T-helper 17 cell (primary cell): ENCODE measurements at places on chromosomes 12 and 14. TPM values are rescaled to one million over a fixed set of nuclear protein-coding genes. Genes with fewer than 3 reads are reported as not detected.

- no peaks in the 10 kb centered on the region for H3K27me3 ChIP-seq
- H3K27ac ChIP-seq, result no peak overlapping the region
- peaks cover 2% of the 10 kb centered on the region for H3K4me1 ChIP-seq
- H3K4me3 ChIP-seq, result no peak overlapping the region
These were observed 12.5 kb downstream of the HSD17B6 start for GRCh38 chr12:56775638-56776037.

- H3K4me3 ChIP-seq, result no peak overlapping the region
- no peak for DNase-seq
- peaks cover 74% of the 10 kb centered on the region for H3K27me3 ChIP-seq
These were observed 9.0 kb upstream of the KRT71 start for GRCh38 chr12:52561880-52562449.

GRCh38 chr14:38553586-38553985 lies 297.7 kb upstream of the CLEC14A start:
- no peaks in the 10 kb centered on the region for H3K27me3 ChIP-seq
- no peaks in the 10 kb centered on the region for H3K4me1 ChIP-seq
- H3K27ac ChIP-seq, result no peak overlapping the region
- DNase-seq, result no peak
- H3K36me3 ChIP-seq, result no peaks in the 10 kb centered on the region
- H3K4me3 ChIP-seq, result no peak overlapping the region

Gene RTN1
- total RNA-seq, result 3.4 TPM

DNA sequence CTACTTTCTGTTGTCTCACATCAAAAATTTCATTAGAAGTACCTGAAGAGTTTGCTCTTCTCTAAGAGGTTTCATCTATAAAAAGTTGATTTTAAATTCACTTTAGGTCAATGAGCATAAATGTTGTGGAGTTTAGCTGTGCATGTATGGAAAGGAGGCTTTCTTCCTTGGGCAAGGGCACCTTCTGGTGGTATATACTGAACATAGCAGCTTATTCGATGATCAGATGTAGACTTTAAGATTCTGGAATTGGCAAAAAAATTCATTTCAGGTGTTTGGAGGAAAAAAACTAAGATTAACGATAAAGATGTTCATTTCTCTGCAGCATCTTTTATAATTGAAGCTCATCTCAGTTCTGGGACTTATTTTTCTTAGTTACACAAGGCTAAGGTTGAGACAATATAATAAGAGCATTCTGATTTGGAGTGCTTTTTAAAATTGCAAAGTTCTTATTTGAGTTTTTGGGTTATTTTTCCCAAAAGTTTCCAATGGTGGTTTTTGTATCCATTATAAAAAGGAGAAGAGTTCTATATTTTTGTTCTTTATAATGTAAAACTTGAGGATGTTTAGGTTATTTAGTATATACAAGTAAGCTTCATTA lies 46.8 kb downstream of the TMEM117 start:
- no peak overlapping the region for H3K27ac ChIP-seq
- H3K4me1 ChIP-seq, result peaks cover 11% of the 10 kb centered on the region
- no peak for DNase-seq
- no peaks in the 10 kb centered on the region for H3K27me3 ChIP-seq

DNA sequence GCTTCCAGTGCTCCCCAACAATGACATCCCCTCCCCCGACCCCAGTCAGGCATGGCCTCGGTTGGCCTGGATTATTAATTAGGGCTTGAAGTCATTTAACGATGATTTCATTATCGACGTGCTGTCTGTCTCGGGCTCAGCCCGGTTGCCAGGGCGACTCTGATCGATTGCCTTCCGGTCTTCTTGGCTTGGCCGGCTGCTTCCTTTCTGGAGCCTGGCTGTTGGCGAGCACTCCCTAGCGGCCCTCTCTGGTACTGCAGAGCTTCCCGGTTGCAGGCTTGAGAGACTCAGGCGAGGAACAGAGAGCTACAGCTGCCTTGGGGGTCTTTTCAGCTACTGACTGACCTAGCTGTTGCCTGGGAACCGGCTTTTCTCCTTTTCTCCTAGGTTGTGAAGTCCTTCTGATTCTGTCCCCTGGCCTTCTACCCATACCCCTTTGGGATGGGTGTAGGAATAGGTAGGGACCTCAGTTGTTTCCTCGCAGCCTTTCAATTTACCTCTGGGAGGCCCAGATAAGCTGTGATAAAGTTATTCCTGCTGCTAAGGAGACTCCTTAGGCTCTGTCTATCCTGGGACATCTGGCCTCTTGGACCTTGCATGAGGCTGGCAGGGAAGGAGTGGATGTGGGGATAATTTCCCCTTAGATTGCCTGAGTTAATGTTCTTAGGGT lies 5.5 kb upstream of the CISTR start:
- DNase-seq, result peak; percentile 74
- H3K36me3 ChIP-seq, result peaks cover 4% of the 10 kb centered on the region
- no peak overlapping the region for H3K27ac ChIP-seq
- peaks cover 12% of the 10 kb centered on the region for H3K4me1 ChIP-seq
- peaks cover 58% of the 10 kb centered on the region for H3K27me3 ChIP-seq
- H3K4me3 ChIP-seq, result peak overlapping the region; percentile 41

- H3K27ac ChIP-seq, result no peak overlapping the region
- DNase-seq, result no peak
- peaks cover 8% of the 10 kb centered on the region for H3K27me3 ChIP-seq
- H3K4me1 ChIP-seq, result peaks cover 9% of the 10 kb centered on the region
These were observed 10.8 kb downstream of the ISCA2 start for GRCh38 chr14:74504412-74504811.

Gene CLEC4A
- 1.4 TPM for total RNA-seq

DNA sequence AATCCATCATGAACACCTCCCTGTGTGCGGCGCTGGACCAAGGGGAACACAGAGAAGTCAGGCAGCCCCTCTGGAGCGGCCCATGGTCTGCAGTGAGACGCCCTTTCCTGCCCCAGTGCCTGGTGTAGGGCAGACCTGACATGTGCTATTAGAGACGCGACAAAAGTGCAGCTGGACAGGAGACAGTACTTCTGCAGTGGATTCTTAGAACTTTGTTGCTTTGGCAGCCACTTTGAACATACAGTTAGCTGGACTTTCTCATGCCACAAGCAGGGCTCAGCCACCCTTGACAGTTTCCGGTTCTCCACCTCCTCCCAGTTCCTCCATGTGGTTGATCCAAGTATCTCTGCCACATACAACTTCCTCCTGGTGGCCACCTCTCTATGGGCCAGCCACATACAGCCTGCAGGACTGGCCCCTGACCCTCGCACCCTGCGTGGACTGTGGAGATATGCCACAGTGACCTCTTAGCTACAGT lies 45.9 kb downstream of the LGMN start:
- no peak overlapping the region for H3K27ac ChIP-seq
- H3K4me1 ChIP-seq, result no peaks in the 10 kb centered on the region
- H3K27me3 ChIP-seq, result peaks cover 24% of the 10 kb centered on the region
- peaks cover 3% of the 10 kb centered on the region for H3K36me3 ChIP-seq
- peak overlapping the region; percentile 67 for H3K4me3 ChIP-seq

DNA sequence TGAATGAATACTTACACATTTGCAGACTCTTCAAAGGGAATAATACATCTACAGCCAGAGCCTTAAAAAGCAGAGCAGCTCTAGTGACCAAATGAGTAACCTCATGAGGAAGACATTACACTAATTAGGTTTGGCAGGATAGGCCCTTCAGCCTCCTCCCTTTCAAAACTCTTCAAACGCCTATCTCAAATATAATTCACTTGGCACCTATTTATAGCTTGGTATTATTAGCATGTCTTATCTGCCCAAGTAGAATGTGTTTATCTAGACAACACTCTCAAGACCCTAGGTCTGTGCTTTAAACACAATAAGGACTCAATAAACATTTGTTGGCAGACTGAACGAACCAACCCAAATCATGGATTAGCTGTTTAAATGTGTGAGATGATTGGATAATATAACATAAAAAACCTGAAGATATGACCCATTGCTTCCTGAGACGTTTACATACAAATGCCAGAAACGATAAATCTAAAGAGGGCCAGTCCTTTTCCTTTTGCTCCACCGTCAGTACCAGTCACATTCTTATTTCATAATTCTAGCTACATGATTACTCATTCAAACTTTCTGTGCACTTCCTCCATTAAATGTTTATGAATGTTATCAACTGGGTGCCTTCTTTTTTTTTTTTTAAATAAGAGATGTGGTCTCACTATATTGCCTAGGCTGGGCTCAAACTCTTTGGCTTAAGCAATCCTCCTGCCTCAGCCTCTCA lies 123.3 kb downstream of the CEP83 start:
- H3K27ac ChIP-seq, result no peak overlapping the region
- H3K4me1 ChIP-seq, result no peaks in the 10 kb centered on the region
- H3K27me3 ChIP-seq, result no peaks in the 10 kb centered on the region

Gene AGAP2
- 57.6 TPM for total RNA-seq
